ENCODE measurements at places on chromosomes 12 and 14.
A peak's percentile ranks its signal among the peaks of the same experiment; 100 is the strongest.

DNA sequence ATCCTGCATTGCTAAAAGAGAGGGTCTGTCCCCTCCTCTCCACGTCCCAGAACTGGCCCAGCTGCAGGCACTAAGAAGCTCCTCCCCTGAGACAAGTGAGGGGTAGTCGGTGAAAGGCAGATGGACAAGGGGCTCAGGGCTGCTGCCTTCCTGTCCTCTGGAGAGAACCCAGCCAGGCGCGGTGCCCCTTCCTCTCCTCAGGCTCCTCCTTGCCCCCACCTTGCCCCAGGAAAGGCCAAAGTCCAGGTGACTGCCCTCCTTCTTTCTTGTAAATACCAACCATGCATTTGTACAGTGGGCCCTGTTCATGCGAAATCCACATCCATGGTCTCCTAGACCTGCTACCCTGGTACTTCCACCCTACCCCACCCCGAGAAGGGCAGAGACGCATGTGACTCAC, 9.7 kb downstream of the PPP1R1A start:
- DNase-seq, result no peak

GRCh38 chr14:72826039-72826438, 67.9 kb downstream of the DPF3 start:
- no peak for DNase-seq

DNA sequence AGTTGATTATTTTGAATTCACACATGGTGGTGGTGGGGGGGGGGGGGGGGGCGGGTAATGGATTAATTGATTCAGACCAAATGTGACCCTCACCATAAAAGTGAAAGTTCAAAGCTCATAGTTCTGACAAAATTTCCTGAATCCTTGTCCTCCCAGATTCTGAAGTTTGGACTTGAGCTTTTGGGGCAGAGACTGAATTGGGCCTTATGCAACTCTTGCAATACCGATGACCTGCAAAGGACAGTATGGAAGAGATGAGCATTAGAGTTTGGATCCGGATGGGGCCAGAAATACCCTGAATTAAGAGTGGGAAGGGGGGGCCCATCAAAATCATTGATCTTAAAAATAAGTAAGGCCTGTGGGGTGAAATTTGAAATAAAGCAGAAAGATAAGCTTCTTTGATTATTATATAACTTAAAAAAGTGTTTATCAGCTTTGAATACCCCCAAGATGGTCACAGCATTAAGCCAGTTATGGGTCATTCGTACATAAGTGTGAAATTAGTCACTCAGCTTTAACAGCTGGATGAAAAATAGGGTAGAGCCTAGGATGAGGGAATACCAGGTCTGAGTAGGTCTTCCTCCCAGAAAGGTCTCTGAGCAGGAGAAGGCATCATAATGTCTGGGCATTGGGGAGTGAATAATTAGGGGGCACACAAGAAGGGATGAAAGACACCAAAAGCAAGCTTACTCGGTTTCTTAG, 2.1 kb upstream of the PYGL start:
- DNase-seq, result no peak

GRCh38 chr14:95505030-95505589, 11.3 kb downstream of the SYNE3 start:
- no peak for DNase-seq

DNA sequence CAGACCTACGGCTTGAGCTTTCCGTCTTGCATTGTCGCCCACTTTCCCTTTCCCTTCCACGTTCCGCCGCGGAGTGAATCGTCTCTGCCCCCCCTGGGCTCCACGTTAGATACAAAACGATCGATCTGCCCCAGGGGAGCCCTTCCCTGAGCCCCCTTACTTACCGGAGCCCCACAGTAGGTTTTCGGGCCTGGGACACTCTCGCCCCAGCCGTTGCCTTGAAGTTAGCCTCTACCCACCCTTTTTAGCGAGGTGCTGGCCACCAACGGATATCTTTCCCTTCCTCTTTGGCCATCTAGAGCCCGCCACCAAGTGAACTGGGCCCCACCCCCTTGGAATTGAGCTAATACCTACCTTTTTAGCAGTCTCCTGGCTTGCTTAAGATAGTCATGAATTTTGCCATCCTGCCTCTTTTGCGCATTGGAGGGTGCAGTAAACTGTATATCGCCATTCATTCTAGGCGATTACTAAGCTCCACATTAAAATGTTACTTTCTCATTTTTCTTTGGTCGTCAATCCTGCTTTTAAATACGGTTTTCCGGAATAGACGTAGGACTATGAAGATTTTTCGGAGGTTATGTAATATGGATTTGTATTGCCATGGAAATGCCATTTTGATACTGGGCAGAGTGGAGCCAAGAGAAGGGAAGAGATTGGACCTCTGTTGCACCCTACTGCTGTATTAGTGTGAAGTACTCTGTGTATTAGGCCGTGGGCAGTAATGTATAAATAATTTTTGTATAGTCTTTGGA, 764 bp downstream of the RBM25 start:
- DNase-seq, result no peak

GRCh38 chr12:24996102-24996797, 47.3 kb upstream of the BCAT1 start:
- peak; percentile 28 for DNase-seq

DNA sequence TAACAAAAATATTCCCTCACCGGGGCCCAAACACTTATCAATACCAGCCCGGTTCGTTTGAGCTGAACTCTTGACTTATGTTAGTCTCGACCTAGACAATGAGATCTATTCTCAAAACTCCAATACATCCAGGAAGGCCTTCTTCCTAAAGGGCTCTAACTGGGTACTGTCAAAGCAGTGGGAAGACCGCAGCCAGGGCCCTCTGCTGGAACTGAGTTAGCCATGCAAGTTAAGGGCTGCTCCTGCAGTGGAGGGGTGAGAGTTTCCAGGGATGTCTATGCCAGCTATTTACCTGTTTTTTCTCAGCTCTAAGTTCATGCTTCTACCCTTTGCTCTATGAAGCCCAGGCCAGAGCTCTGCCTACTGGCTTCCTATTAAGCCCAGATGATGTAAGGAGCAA, 348.8 kb downstream of the GXYLT1 start:
- no peak for DNase-seq

DNA sequence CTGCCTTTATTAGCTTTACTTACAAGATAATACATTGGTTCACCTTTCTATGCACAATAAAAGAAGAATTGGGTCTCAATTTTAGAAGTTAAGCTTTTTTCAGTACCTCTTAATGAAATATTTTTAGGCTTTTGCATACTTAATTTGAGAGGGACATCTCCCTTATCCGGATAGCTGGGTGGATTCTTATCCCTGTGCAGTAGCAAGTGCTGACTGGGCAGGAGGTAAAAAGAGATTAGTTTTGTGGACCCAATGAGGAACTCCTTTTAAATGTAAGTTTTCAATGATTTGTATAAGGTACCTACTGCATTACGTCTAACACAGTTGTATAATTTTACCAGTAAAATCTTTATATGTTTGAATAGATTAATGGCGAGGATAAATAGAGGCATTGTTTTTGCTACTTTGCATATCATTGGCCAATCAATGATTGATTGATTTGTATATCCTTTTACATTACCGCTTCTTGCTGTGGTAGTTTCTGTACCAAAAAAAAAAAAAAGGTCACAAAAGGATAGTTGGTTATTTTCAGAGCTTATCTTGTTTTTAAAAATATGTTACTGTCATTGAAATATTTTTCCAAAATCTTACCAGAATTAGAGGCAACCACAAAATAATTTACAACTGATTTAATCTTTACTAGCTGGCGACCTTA, 2.2 kb downstream of the CPSF6 start:
- no peak for DNase-seq

GRCh38 chr12:59675461-59675860, 79.6 kb downstream of the SLC16A7 start:
- no peak for DNase-seq

- no peak for DNase-seq
Observed at GRCh38 chr12:49364989-49365388, 2.3 kb upstream of the SPATS2 start.

GRCh38 chr12:93938931-93939330, 209.4 kb upstream of the PLXNC1 start:
- DNase-seq, result no peak

GRCh38 chr12:53659011-53659551, 16.8 kb downstream of the ATP5MC2 start:
- DNase-seq, result no peak

DNA sequence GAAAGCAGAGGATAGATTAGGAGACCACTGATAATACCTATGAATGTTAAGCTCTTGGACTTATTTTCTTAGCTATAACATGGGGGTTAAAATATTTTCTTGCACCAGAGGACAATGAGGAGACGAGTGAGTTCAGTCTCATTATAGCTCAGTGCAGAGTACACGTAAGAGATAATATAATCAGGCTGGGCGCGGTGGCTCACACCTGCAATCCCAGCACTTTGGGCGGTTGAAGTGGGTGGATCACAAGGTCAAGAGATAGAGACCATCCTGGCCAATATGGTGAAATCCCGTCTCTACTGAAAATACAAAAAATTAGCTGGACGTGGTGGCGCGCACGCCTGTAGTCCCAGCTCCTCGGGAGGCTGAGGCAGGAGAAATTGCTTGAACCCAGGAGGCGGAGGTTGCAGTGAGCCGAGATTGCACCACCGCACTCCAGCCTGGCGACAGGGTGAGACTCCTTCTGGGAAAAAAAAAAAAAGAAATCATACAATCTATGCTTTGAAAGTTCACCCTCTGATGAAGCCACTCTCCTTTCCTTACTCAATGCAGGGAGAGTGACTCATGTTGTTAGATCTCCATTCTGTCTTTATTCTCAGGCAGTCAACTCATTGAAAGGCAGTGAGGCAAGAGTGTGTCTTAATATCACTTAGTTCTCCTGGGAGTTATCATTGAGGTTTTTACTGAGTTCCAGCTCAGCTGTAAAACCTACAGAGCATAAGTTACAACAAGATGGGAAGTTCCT, 134.2 kb downstream of the SYNE2 start:
- no peak for DNase-seq

Measured in memory B cell (primary cell).